HL-60 (cell line): ENCODE measurements at places on chromosomes 6 and 20.
A peak's percentile ranks its signal among the peaks of the same experiment; 100 is the strongest.

- DNase-seq = no peak
Observed at GRCh38 chr6:47145212-47145611, 103.1 kb upstream of the ADGRF1 start.

DNA sequence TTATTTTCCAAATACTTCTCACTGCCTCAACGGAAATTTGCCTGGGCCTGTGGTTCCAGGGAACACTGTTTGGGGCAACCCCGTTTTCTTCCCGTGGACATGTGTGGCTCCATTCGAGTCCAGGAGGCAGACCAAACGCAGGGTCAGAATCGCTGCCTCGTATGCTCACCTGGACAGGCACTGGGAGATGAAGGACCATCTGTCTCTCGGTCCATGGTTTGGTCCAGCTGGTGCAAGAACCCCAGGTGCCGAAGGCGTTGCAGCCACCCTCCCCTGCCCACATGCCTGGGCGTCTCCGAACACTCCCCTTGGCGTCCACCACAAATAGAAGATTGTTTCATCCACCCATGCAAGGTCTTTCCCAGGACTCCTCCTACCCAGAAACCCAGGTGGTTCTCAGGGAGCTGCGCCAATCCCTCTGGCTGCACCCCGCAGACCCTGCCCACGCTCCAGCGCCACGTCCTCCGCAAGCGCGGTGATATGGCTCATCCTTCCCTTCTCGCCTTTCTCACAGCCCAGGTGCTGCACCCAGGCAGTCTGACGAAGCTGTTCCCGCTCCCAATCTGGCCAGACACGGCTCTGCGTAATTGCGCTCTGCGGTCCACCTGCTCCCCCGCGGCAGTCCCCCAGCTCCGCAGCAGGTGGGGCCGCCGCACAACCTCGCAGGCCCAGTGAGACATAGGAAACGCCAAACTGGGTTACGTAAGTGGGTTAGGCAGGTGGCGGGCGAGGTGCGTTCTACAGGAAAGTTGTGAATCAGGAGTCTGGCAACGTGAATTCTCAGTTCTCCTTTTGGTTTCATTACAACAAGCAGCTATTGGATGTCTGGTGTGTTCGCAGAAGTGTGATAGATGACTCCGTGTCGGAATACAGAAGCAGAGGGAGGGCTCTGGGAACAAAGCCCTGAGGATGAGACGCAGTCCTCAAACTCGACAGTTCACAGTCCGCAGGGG is 146.2 kb upstream of the ECI2 start:
- peak; percentile 6 for DNase-seq

GRCh38 chr6:135438907-135439535 is 58.5 kb downstream of the AHI1 start:
- DNase-seq = no peak

- DNase-seq = no peak
Observed at GRCh38 chr6:14383393-14384174, 266.0 kb downstream of the CD83 start.

GRCh38 chr6:43454696-43455530 is 435 bp downstream of the DLK2 start:
- DNase-seq = no peak

DNA sequence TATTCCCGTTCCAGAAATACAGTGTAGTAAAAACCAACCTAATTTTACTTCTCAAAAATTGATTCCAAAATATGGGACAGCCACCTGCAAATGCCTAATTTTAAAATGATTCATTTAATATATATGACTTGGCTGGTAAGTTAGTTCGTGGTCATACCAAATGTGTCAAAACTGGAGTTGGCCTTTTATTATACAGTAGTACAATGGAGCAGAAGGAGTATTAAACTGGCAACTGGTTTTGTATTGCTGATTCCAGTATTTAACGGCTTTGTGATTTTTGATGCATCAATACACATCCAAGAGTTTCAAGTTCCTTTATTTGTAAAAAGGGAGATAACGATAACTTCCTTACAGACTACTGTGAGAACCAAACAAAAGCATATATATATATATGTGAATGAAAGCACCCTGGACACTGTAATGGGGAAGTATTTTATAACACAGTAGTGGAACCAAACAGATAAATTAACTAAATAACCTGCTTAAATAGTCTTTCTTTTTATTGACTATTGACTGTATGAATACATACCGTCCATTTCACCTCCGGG is 24.8 kb downstream of the SAMHD1 start:
- no peak for DNase-seq

- DNase-seq = no peak
Observed at GRCh38 chr6:149062653-149063348, 254.7 kb upstream of the TAB2 start.

- DNase-seq = no peak
Observed at GRCh38 chr20:41507436-41507835, 110.7 kb downstream of the CHD6 start.

- no peak for DNase-seq
Observed at GRCh38 chr6:73476723-73477122, 15.2 kb downstream of the MTO1 start.
